ENCODE measurements at places on chromosomes 13 and 19.

- DNase-seq: no peak
These were observed 361.5 kb upstream of the HTR2A start for GRCh38 chr13:47258384-47258783.

DNA sequence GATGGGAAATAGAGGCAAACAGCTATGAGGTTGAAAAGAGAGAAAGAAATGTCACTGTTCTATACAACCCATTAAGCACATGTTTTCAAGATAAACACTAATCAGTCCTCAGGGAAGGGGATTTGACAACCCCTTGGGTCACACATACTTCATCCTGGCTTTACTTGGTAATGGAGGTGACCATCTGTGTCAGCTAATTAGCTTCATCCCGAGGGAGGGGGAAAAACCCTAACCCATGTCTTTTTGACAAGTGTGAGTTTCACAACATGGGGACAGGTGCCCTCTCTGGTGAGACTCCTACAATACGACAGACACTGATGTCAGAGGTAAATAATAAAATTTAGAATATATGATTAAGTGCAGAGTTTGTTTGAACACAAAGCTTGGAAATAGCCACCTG is 43.1 kb downstream of the ZNF611 start:
- DNase-seq: no peak

DNA sequence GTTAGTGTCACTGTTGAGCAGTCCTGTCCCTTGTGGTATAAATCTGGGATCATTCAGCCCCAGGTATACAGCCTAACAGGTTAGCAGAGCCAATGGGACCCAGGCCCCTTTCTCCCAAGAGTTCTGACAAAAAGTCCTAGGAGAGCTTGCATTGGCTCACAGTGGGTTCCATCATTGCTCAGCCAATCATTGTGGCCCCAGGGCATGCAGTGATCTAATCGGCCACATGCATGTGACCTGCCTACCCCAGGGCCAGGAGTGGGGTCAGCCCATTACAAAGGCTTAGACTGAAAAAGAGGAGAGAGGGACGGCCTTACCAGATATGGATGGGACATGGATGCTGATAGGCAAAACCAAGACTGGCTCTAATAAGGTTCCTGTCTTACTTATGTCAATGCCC is 41.1 kb downstream of the SPTBN4 start:
- DNase-seq: no peak

DNA sequence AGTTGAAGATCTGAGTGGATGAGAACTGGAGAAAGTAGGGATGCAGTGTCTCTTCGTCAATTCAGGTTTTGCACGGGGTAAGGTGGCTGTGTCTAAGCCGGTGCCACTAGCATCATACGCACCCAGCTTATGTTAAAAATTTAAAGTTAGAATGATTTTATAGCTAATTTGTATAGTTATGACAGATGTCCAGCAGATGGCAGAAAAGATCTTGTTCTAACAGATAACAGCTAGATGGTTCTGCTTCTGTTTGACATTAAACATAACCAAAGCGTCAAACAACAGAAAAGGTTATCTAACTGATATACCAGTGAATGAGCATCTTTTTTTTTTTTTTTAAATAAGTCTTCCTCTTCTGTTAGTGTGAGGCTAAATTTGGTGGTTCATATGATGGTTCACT is 18.8 kb upstream of the EDDM13 start:
- DNase-seq: peak; percentile 16

DNA sequence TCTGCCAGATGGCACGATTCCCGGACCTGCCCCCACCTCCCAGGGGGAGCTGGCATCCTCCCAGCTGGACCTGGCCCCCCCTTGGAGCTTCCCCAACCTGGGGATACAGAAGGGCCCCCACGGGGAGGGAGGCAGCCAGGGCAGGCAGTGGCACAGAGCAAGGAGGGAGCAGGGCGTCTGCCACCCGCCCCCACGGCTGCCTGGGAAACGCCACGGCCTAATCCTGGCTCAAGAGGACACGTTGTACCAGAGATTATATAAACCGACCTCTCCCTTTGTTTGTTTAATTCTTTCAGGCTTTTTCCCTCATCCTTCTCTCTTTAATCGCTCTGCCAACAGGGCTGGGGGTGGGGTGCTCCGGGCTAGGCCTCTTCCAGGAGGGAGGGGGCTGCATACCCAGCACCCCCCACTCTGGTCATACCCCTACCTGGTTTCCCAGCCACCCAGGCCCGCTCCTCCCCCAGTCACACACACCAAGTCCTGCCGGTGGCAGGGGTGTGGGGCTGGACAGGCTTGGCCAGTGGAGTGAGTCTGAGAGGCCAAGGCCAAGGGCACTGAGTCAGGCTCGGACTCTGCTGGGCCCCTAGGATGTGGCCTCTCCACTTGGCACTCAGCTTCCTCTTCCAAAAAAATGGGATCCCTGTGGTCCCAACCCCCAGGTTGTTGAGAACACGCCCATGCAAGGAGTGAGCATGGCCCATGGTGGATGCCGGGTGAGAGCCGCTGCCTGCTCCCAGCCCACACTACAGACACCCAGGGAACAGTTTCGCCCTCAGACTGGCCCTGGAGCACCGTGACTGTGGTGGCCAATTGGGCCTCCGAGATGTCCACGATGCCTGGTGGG is 29.5 kb upstream of the NFIC start:
- DNase-seq: no peak

DNA sequence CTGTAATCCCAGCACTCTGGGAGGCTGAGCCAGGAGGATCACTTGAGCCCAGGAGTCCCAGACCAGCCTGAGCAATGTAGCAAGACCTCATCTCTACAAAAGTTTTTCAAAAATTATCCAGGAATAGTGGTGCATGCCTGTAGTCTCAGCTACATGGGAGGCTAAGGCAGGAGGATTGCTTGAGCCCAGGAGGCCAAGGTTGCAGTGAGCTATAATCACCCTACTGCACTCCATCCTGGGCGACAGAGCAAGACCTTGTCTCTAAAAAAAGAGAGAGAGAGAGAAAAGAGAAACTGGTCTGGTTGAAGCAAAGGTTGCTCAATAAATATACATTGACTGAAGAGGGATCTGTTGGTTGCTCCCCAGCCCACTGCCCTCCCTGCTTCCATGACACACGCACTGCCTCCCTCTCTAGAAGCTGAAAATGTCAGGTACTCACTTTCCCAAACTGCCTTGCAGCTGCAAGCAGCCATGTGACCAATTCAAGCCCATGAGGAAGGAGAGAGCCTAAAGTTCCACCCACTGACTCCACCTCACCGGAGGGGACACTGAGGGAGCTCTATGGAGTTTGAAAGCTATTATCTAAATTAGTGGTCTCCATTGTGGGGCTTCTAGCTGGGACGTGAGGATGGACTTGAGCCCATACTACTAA is 14.0 kb downstream of the CEACAM16 start:
- no peak for DNase-seq

- DNase-seq: no peak
These were observed 25.7 kb downstream of the COL4A2 start for GRCh38 chr13:110332750-110333149.

DNA sequence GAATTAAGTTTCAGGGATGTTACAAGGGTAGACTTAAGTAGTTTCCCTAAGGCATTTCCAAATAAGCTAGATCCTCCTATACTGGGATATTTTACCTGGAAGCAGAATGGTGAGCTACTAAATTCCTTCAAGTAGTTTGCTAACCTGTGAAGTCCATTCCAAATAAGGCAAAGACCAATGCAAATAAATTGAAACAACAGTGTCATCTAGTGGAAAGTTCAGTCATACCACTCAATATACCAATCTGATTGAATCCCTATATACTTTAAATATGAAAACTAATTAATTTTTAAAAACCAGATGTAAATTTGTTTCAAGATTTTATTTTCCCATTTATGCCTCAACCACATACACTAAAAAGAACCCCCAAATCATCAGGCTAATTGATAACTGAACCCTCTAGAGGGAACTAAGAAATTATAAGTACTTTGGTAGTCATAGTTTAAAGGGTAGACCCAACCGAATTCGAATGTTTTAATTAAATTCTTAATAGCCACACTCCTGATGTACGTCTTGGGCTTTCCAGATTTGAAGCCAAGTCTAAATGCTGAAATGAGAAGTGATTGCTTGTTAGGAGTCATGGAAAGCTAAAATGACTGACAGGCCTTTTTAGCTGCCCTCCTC is 223.7 kb downstream of the TBC1D4 start:
- peak; percentile 36 for DNase-seq

- no peak for DNase-seq
These were observed 30.5 kb upstream of the TPTE2 start for GRCh38 chr13:19591864-19592263.

DNA sequence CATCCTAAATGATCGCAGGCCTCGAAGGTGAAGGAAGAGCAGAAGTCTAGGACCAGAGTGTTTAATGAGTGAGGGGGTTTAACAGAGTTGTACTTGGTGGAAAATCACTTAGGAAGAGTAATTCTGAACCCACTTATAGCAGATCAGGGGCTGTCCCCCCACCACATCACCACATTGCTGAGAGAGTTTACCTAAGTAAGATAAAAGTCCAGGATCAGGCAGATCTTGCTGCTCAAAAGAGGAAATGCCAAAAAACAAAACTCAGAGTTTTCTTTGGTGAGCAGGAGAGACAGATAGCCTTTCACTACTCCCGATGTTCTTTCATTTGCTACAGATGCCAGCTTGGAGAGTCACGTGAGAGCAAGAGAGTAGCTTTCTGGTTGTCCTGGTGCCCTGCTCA is 15.4 kb downstream of the ZNF317 start:
- no peak for DNase-seq

GRCh38 chr13:92592757-92593156 is 633.9 kb upstream of the GPC6 start:
- no peak for DNase-seq

GRCh38 chr13:110237875-110238817 is 68.8 kb downstream of the COL4A1 start:
- DNase-seq: no peak

- DNase-seq: peak; percentile 8
These were observed 122.8 kb upstream of the ARGLU1 start for GRCh38 chr13:106690779-106691178.

DNA sequence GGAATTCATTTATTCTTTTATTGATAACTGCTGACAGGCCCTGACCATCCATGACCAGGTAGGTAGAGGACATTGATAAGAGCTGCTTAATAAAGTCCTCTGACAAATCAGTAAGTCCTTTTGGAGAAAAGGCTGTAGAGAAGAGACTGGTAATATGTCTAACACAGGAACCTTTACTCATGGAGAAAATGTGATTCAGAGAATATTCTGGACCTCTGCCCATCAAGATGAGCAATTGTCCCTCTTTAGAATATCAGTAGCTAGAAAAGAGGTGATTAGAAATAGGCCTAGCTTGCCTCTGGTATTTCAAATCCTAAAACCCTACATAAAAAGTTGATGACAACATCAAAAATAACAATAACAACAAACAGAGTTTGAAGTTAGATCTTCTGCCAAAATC is 642.3 kb downstream of the TBC1D4 start:
- no peak for DNase-seq

GRCh38 chr19:53961523-53962356 is 997 bp upstream of the CACNG8 start:
- no peak for DNase-seq

DNA sequence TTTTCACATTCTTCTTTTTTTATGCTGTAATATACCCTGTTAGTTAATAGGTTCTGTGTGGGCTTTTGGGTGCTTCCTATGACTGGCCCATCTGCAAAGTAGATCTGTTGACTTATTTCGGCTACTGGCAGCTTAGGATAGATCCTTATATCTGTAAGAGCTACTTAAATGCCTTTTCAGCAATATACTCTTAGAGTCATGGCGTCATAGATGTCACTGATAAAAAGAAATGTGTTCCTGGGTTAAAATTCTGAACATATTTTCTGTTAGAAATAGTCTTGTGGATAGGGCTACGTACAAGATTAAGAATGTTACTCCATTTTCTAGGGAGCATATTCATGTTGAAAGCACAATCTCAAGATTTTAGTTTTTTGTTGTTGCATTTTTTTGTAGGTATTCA is 4.7 kb downstream of the AKAP11 start:
- no peak for DNase-seq

GRCh38 chr13:76868371-76868770 is 17.8 kb downstream of the KCTD12 start:
- DNase-seq: no peak

DNA sequence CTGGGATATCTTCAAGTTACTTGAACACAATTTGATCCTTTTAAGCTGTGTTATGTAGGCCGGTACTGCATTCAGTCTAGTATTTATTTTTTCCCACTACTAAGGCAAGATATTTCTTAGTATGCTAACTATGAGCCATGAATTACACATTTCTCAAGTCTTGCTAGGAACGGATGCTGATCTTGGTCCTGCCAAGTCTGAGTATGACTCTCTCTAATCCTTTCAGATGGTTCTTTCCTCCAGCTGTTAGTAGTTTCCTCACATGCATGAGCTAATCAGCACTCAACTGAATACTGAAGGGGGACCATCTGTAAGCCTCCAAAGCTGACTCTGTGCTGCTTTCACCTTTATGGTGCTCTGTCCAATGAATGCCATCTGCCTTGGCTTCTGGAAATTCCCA is 460.3 kb downstream of the KCTD12 start:
- peak; percentile 33 for DNase-seq

- DNase-seq: no peak
These were observed 43.3 kb upstream of the RNF113B start for GRCh38 chr13:98220271-98220791.

- DNase-seq: no peak
These were observed 3.9 kb upstream of the PLPP2 start for GRCh38 chr19:294946-295686.

GRCh38 chr13:38767506-38768265 is 80.8 kb downstream of the FREM2 start:
- DNase-seq: no peak

- no peak for DNase-seq
These were observed 61.3 kb downstream of the DCLK1 start for GRCh38 chr13:36069881-36070366.

DNA sequence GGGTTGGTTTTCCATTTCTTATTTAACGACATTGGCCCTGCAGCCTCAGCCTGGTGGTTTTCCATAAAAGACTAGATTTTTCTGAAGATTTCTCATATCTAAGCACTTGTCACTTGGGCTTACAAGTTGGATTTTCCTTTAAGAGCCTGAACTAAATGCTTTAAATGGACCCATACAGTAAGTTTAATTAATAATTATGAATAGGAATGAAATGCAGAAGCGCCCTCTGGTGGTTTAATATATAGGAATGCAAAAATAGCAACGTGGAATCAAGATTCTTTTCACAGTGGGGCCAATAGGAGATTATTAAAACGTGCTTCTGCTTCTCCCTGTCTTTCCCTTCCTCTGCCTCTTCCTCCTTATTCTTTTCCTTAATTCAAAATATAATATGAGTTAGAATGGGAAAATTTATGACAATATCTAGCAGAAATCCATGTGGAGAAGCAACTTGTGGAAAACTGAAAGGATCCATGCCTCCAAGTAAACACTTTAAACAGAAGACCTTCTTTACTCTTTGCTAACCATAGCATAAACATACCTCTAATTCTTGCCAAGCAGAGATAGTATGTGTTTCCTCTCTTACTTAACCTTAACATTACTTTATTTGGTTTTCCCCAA is 324.0 kb downstream of the GPC5 start:
- DNase-seq: no peak

- DNase-seq: no peak
These were observed 3.3 kb upstream of the RDH13 start for GRCh38 chr19:55066107-55066709.

DNA sequence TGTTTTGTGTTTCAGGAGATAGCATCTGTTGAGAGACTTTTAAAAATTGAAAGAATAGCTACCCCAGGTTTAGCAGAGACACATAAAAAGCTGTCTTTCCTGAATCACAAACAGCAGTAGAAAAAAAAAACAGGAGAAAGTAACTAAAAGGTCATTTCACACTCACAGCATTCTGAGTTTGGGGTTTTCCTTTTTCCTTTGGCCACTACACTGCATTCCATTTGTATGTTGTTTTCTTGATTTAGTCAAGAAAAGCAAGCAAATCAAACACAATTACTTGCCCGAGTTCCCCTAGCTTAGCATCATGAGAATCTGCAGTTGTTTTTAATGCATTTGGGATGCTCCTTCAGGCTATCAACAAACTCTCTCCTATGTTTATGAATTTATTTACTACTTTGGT is 161.0 kb downstream of the KCTD12 start:
- no peak for DNase-seq

Data from NCI-H226 (cell line).